ENCODE measurements at places on chromosomes 2 and 18.

GRCh38 chr2:238938401-238939055, 90.6 kb downstream of the TWIST2 start:
- DNase-seq = peak; percentile 88

DNA sequence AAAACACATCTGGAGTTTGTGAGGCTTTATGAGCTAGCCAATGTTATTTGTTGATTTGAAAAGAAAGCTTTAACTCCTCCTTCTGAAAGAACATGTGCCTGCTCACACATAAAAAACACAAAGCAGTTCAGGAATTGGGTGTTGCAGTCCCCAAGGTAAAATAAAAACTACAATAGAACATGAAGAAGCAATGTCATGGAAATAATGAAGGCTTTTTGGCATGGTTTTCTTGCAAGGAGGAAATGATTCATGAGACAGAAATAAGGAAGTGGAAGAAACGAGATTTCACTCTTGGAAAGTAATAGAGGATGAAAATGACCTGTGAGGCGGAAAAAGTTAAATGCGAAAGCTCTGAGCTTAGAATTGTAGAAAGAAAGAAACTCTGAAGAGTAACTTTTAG, 81.1 kb downstream of the TRIB2 start:
- DNase-seq = no peak

DNA sequence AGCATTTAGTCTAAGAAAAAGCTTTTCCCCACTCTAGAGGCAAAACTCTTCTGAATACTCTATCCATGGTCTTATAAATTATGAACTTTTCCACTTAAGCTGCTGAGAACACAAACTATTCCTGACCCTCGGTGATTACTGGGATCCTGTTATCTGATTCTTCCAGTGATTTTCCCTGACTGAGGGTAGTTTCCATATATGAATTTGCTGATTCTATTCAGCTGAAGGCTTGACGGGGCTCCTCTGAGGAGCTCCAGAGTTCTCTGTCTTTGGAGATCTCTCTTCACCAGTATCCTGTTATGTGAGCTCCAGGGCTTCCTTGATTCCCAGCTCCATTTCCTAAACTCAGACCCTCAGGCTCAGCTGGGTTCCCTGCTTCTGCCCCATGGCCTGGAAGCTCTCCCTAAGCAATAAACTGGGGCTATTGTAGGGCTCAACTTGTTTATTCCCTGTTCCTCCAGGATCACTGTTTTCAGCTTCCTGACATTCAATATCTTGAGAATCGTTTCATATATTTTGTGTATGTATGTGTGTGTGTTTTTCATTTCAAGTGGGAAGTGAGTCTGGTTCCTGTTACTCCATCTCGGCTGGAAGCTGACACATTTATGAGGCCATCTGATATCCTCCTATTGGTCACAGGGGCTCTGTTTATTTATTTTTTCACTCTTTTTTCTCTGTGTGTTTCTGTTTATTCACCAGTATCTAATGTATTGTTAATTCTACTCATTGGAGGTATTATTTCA, 78.2 kb downstream of the ARHGAP28 start:
- DNase-seq = no peak

- no peak for DNase-seq
These were observed 12.8 kb upstream of the TNP1 start for GRCh38 chr2:216872624-216873023.

DNA sequence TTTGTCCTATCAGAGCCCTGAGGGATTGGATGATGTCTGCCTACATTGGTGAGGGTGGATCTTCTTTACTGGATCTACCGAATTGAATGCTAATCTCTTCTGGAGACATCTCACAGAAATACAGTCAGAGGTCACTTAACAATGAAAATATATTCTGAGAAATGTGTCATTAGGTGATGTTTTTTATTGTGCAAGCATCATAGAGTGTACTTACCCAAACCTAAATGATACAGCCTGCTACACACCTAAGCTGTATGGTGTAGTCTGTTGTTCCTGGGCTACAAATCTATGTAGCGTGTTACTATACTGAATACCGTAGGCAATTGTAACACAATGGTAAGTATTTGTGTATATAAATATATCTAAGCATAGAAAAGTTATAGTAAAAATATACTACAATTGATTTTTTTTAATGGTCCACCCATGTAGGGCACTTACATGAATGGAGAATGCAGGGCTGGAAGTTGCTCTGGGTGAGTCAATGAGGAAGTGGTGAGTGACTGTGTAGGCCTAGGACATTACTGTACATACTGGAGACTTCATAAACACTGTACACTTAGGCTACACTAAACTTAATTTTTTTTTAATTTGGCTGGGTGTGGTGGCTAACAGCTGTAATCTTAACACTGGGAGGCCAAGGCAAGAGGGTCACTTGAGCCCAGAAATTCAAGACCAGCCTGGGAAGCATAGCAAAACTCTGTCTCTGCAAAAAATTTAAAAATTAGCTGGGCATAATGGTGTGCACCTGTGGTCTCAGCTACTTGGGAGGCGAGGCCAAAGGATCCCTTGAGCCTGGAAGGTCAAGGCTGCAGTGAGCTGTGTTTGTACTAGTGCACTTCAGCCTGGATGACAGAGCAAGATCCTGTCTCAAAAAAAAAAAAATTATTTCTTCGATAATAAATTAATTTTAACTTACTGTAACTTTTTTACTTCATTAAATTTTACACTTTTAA, 226.3 kb upstream of the UBE2E3 start:
- no peak for DNase-seq

DNA sequence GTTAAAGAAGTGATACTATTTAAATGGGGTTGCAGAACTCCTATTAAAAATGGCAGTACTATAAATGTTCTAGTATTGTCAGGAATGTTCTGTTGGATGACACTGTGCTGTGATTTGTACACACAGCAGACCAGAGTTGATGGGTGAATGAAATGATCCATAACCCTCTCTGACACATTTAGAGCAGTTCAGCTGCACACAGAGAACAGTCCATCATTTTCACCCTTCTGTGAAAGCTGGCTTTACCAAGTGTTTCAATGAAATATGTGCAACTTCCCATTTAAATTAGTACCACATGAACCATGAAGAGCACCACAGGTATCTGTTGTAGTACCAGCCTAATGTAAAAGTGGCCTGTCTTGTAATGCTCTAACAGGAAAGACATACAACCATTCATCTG, 981.4 kb downstream of the TMEM182 start:
- no peak for DNase-seq

GRCh38 chr2:169072163-169072925, 3.0 kb downstream of the DHRS9 start:
- DNase-seq = no peak

- DNase-seq = no peak
These were observed 86.9 kb upstream of the FAM136A start for GRCh38 chr2:70388813-70389212.

DNA sequence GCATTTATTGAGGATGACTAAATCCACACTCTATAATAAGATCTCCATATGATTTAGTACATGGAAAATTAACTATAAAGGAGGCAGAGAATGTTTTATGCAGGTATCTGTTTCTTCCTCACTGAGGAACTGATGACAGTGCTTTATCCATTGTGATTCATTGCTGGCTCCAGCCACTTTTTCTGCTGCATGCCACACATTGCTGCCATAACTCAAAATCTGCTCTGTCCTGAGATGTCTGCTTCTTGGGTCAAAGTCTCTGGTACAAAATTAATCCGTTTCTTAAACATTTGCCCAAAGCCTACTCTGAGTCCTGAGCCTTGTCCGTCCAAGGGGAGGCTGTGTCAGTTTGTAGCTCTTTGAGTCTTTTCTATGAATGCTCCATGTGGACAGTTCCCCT, 15.5 kb upstream of the ARHGAP28 start:
- DNase-seq = no peak

DNA sequence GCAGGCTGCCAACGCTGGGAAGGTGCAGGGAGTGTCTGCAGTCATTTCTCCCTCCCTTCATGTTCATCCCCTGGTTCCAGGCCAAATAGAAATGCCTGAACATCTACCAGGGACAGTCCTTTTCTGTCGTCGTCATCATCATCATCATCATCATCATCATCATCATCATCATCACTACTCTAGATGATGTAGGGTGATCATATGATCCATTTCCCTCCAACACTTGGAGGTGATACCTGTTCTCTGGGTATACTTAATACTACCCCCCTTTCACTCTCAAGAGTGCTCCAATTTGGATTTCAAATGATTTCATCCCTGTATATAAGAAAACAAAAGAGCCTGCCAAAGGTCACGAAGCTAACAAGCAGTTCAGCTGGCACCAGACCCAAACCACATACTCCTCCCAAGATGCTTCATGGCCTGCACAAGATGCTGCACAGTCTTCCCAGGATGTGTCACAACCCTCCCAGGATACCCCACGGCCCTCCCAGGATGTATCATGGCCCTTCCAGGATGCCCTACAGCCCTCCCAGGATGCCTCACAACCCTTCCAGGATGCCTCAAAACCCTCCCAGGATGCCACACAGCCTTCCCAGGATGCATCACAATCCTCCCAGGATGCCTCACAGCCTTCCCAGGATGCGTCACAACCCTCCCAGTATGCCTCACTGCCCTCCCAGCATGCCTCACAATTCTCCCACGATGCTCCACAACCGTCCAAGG, 257.9 kb downstream of the DYSF start:
- DNase-seq = no peak

DNA sequence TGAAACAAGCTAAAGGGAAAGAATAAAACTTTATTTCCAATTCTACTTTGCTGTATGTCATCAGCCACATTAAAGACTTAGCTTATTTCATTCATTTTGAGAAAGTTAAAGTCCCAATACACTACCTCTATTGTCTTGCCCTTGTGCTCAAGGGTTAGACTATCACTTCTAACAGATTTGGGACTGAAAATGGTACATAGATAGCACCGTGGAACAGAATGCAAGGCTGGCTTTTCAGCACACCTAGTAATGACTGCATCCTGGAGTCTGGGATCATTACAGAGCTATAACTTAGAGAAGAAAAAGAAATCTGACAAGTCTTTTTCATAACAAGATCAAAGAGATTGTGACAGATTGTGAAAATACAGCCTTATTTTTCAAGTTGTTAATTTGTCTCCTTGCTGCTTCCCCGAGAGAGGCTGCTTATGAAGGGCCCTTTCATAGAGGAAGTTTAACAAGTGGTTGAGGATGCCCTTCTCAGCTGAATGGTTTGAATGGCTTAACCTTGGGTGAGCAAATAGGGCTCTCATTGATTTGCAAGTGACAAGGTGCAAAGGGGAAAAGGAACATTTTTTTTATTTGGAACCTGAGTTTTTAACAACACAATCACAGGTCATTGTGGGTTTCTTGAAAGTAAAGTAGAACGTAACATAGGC, 371.8 kb downstream of the EPHA4 start:
- DNase-seq = no peak

- DNase-seq = no peak
These were observed 208.6 kb downstream of the MYO1B start for GRCh38 chr2:191453761-191454160.

DNA sequence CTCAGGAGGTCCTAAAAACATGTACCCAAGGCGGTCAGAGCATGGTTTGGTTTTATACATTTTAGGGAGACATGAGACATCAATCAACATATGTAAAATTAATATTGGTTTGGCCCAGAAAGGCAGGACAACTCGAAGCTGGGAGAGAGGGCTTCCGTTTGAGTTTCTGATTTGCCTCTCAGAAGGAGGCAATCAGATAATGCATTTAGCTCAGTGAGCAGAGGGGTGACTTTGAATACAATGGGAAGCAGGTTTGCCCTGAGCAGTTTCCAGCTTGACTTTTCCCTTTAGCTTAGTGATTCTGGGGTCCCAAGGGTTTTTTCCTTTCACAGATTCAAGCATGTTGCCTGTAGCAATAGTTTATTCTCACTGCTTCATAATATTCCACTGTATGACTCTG, 12.6 kb downstream of the SPOPL start:
- no peak for DNase-seq

DNA sequence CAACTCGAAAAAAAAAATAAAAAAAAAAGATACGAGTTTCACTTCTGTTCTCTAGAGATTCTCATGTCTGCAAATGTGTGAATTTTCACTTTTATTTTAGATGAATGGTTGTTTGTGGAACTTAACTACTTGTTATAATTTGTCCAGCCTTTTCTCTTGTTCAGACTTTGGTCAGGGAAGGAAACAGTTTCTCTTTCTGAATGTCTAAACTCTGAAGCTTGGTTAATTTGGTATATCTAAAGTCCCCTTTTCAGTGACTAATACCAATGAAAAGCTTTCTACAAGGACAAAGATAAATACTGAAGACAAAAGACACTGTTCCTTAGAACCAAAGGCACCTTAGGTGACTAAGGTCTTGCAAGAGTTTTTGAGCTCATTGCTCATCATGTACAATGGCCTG, 144.4 kb upstream of the PIEZO2 start:
- DNase-seq = no peak

DNA sequence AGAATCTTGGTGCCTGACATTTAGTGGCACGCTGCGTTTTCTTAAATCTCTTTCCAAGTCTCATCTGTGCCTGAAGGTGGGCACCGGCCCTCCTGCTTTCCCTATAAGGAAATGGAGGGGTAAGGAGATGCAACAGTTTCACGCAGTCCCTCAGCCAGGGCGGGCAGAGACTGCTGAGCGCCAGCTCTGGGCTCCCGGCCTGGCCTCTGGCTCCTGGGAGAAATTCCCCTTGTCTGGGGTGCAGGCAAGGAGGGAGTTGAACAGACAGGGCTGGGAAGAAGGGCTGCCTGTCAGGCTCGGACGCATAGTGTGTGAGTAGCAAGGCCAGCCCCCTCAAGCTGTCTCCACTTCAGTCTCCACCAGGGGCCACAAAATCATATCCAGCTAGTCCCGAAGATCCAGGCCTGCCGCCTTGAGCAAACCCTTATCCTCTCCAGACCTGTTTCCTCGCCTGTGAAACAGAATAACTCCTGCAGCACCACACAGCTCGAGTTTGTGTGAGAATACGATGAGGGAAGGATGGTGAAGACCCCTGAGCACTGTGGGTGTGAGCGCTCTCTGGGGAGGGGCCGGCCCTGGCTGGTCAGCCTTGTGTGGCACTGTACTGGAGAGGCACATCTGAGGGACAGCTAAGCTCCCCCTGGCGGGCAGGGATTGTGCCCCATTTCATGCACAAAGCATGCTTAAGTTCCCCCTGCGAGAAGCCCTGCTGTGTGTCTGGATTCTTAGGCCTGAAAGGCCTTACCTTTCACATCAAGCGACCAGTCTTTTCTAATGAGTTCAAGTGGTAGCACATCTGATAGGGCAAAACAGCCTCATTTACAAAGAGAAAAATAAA, 33.8 kb downstream of the SDC1 start:
- no peak for DNase-seq

DNA sequence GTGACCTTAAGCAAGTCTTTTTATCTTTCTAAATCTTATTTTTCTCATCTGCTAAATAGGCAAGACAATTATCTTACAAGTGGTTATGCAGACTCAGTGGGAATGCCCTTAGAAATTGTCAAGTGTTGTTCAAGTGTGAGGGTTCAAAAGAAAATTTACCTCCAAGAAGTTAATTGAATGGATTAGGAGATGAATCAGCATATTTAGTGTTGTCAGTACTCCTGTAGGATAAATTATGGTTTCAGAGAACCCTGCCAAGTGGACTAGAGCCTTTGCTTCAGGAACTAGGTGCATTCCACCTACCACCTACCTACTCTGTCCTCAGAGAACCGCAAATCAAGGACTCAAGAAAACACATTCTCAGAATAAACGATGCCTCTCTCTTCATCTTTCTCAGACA, 69.8 kb upstream of the KCTD1 start:
- no peak for DNase-seq

All from ureter (tissue), 1 donor.